Activated CD4-positive, alpha-beta memory T cell treated with anti-CD3 and anti-CD28 coated beads, Interleukin-2, amount 10 ng/mL, durations not matched to agents 7 days and 5 days (primary cell): ENCODE measurements at places on chromosomes 4 and X.
A peak's percentile ranks its signal among the peaks of the same experiment; 100 is the strongest.

DNA sequence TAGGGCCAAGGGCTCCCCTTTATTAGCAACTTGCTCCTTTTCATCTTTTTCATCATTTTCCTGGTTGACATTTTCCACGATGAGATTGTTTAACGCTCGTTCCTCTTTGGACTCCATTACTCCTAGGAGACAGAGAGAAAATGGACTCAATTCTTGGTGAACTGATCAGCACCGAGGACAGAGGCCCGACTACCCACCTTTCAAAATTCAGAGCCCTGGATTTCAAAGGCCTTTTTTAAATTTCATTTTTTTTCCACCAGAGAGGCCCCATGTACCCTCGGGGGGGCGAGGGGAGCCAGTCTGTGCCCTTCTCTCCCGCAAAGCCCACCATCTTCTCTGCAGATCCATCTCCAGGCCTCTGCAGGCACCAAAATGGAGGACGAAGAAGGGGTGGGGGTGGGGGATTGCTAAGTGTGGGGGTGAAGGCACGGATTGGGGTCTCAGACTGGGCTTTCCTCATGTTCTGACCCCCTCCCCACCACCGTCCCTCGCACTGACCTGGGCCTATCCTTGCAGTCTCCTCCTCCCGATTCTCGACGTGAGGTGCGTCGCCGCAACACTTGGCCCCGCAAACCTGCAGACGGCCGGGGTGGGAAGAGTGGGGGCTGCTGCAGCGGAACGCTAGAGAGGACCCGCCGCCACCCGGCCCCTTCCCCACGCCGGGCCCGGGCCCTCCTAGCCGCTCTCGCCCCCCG, 783 bp downstream of the BEX2 start:
- DNase-seq = no peak

GRCh38 chr4:26174027-26174426, 146.8 kb upstream of the RBPJ start:
- no peak for DNase-seq

GRCh38 chrX:83509254-83509801, 1.2 kb downstream of the POU3F4 start:
- no peak for DNase-seq

DNA sequence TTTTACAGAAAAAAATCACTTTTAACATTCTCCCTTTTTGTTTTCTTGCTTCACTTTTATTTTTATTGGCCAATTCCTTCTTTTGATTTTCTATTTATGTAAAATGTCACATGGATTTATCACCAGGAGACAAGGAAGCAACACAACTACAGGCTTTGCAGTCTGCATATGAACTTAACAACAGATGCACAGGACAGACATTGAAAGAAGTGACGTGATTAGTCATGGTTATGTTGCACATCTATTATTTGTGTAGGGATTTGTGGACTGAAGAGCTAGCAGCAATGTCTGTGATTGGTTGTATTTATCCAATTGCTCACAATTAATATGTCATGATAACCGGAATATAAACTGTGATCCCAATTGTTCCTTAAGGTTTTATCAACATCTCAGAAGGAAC, 147.8 kb upstream of the KLF3 start:
- no peak for DNase-seq

- DNase-seq = no peak
These were observed 16.3 kb downstream of the RTL5 start for GRCh38 chrX:72115380-72115779.

GRCh38 chrX:63809173-63809572, 24.2 kb upstream of the ARHGEF9 start:
- no peak for DNase-seq

- DNase-seq = no peak
These were observed 583.9 kb downstream of the NLGN4X start for GRCh38 chrX:5644776-5645175.

GRCh38 chrX:9644335-9644734, 121.3 kb downstream of the GPR143 start:
- peak; percentile 64 for DNase-seq

GRCh38 chr4:6746721-6747293, 30.8 kb downstream of the BLOC1S4 start:
- no peak for DNase-seq

GRCh38 chr4:156677131-156677531, 294.5 kb downstream of the PDGFC start:
- no peak for DNase-seq
